Testis (tissue), 5 donors: ENCODE measurements at places on chromosomes 13 and 19. TPM values are rescaled to one million over a fixed set of nuclear protein-coding genes. Genes with fewer than 3 reads are reported as not detected.

Gene VAV1
- 8.9 TPM for polyA plus RNA-seq

- no peak for DNase-seq
These were observed 44.4 kb upstream of the SPATA13 start for GRCh38 chr13:24116131-24116530.

Gene TBXA2R
- 1.8 TPM for polyA plus RNA-seq

DNA sequence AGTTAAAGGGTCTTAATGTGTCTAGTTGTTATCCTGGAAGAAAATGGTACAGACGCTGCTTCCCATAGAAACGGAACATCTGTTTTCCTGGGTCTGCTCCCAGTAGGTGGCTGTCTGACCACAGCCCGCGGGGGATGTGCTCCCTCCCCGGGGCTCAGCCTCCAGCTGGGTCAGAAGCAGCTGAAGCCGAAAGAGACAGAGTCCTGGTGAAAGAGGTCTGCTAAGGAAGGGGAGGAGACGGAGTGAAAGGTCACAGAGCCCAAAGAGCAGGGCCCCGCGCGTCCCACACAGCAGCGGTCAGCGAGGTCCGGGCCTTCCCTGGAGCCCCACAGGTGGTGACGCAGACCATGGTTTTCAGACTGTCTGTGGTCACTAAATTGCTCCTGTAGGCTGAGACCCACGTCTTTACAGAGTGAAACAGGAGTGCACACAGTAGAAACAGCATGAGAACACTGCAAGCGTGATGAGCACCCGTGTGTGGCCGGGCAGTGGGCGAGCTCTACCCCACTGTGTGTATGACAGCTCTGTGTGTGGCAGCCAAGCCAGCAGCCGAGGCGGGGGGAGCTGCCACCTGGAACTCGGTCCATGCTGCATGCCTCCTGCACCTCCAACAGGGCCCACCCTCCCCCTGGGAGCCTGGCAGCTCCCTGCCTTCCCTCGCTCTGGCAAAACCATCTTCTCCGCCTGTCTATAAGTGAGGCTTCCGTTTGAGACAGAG is 52.0 kb upstream of the C13orf46 start:
- peak; percentile 46 for DNase-seq

- no peak for DNase-seq
These were observed 49.3 kb upstream of the EEF1AKMT1 start for GRCh38 chr13:20823071-20823470.

Gene APOC4
- polyA plus RNA-seq: not detected

- DNase-seq: no peak
These were observed 194.5 kb downstream of the DACH1 start for GRCh38 chr13:71672512-71672911.

DNA sequence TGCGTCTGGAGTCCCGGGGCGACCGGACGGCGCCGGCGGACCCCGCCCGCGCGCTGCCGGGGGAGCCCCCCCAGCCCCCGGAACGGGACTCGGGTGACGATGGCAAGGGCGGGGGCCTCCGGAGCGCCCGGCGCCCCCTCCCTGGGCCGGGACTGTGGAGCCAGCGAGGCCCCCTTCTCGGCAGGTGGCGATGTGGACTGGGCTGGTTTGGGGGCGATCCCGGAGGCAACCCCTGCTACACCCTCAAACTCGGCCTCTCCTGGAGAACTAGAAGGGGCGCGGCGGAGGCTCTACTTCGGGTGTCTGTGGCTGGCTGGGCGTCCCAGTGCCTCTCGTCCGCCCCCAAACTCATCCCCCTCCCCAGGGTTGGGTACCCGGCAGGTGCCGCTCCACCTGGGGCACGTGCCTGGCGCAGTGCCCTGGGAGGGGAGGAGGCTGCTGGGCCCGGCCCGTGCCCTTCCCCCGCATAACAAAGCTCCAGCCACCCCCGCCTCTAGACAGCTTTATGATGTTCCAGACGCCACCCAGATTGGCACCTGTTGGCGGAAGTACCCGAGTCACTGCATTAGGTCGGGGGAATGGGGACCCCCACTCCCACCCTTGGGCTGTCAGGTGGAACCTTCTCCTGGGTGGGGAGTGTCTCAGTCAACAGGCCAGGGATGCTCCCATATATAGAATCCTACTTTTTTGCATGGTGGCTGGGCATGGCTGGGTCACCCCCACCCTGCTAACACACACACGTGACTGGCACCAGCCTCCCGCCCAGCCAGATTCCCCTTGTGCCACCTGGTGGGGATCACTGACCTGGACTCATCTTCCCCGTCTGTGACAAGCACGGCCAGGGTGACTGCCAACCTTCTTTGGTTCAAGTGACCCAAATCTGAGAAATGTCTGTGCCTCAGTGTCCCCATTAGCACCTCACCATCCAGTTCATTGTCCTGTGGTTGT is 722 bp downstream of the PKN1 start:
- DNase-seq: peak; percentile 49

Gene DLL3
- polyA plus RNA-seq: 1.6 TPM

GRCh38 chr13:36918246-36919131 is 1.5 kb downstream of the SMAD9 start:
- no peak for DNase-seq

Gene DBP
- polyA plus RNA-seq: 30.4 TPM

DNA sequence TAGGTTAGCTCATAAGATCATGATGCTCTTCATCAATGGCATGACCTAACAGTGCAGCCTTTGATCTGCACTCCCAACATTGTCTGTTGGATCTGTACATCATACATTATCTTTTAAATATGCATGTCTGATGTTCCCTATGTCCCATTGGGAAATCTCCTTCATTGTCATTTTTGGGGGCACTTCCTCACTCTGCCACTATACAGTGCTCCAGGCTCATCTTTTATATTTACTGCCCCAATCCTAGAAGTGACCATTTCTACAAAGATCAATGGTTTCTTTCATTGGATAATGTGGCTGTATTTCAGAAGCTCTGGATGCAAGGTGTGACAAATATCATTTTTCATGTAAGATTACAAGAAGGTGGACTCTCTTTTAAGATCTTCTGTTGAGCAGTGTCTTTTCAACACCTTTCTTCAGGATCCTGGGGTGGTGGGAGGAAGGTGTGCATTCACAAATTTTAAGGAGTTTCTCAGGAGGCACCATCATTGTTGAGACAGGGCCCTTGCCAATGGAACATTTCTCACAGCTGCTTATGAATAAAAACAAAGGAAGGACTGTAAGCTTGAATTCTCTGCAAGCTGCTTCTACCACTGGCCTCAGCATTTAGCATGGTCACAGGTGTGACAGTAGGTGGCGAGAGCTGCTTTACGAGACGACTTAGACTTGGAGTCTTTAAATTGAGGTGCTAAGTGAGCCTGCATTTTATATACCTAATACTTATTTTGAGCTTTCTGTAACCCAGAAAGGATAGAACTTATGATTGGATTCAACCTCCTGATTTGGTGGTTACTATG is 403.0 kb downstream of the LMO7 start:
- no peak for DNase-seq

Gene IQCN
- 88.1 TPM for polyA plus RNA-seq

GRCh38 chr19:8242211-8242821 is 33.1 kb downstream of the CERS4 start:
- no peak for DNase-seq

- DNase-seq: no peak
These were observed 19.3 kb downstream of the RNASEH2B start for GRCh38 chr13:50928659-50929462.

- no peak for DNase-seq
These were observed 3.9 kb downstream of the ZNF766 start for GRCh38 chr19:52273301-52273700.

- DNase-seq: no peak
These were observed 6.2 kb upstream of the CEACAM5 start for GRCh38 chr19:41702171-41702651.

- DNase-seq: no peak
These were observed 19.0 kb downstream of the LYL1 start for GRCh38 chr19:13083627-13084026.

- DNase-seq: no peak
These were observed 237.2 kb upstream of the SPRY2 start for GRCh38 chr13:80577926-80578670.

GRCh38 chr13:113390874-113391497 is 27.1 kb upstream of the GRTP1 start:
- no peak for DNase-seq

DNA sequence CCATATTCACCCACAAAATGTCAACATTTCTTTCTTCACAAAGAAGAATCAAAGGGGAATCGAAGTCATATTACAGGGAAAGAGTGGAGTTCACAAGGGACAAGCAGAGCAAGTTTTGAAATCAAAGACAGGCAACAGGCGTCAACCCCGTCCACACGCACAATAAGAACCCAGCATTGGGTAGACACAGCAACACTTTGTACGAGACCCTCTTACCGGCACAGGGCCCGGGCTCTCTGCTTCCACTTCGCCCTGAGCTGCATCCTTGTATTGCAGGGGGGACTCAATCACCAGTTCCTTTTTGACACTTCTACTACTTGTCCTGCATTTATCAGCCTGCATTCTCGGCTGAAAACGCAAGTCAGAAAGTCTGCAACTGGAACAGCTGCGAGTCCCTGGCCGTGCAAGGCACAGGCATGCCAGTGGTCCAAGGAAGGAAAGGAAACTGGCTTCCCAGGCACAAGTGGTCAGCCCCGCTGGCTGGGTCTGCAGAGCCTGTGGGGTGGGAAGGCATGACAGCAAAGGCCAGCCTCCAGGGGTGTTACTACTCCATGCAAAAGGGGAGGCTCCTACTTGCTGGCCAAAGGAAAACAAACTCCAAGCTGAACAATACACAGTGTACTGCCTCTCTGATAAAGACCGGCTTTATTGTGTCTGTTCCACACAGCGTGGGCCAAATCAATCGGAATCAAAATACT is at the start of gene DOCK9:
TSS of gene DOCK9 (minus strand) at position 497 of the 698 bp plus-strand sequence. CDS start at position 342, 155 bp downstream.
- DNase-seq: peak; percentile 79

Gene RDH8
- 3.7 TPM for polyA plus RNA-seq

Gene PGLYRP1
- not detected for polyA plus RNA-seq

Gene SIGLEC12
- 1.0 TPM for polyA plus RNA-seq
